ENCODE measurements at places on chromosomes 2 and 18. TPM values are rescaled to one million over a fixed set of nuclear protein-coding genes. Genes with fewer than 3 reads are reported as not detected.

The ZNF396 gene
- total RNA-seq = 0.90 TPM

The C1GALT1C1L gene
- 1.7 TPM for total RNA-seq

The RGPD5 gene
- 7.8 TPM for total RNA-seq

The RPIA gene
- 28.9 TPM for total RNA-seq

The CYS1 gene
- total RNA-seq = 1.3 TPM

The DSG1 gene
- total RNA-seq = not detected

The DSEL gene
- total RNA-seq = 0.27 TPM

The TEKT4 gene
- total RNA-seq = not detected

The B4GALT6 gene
- 6.2 TPM for total RNA-seq

The FKBP1B gene
- total RNA-seq = 9.8 TPM

The RNU2-63P gene
- not detected for total RNA-seq

The NIFK gene
- 77.9 TPM for total RNA-seq

The EFHD1 gene
- 1.9 TPM for total RNA-seq

The MC5R gene
- total RNA-seq = not detected
